ENCODE measurements at places on chromosomes 16 and 17.
A peak's percentile ranks its signal among the peaks of the same experiment; 100 is the strongest.

- no peak for DNase-seq
These were observed 77.2 kb downstream of the SHISA6 start for GRCh38 chr17:11318207-11318606.

DNA sequence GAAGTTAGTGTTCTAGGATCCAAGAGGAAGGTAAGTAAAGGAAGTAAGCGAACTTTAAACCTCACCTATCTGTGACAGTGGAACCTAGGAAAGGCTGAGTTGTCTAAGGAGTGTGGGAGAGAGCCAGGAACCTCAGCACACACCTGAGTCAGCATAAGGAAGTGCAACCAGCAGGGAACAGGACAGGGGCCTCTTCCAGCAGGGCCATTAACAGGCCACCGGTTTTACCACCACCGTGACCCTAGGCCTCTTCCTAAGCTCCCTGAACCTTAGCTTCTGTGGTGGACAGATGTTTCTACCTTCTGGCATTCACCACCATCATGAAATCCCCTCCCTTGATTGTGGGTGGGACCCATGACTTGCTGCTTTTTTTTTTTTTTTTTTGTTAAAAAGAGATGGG, 26.7 kb upstream of the GPATCH8 start:
- no peak for DNase-seq

- DNase-seq: no peak
These were observed 2.7 kb downstream of the WDR59 start for GRCh38 chr16:74982256-74982655.

DNA sequence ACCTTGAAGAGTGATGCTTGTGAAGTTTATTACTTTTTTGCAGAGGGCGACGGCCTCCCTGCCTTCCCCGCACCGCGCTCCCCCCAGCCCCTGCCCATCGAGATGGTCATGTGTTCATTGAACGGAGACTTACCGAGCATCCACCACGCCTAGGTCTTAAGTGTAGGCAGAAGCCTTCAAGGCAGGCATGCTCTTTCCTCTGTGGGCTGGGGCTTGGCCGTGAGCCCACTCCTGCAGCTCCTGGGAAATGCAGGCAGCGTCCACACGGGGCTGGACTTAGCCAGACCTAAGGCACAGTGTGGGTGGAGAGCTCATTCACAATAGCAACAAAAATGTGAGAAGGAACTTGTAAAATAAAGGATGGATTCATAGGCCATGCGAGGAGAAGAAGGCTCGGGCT, 19.2 kb downstream of the RNF213 start:
- DNase-seq: no peak

GRCh38 chr16:89484923-89485679, 5.3 kb downstream of the ANKRD11 start:
- peak; percentile 78 for DNase-seq

GRCh38 chr16:17307504-17307903, 163.3 kb downstream of the XYLT1 start:
- no peak for DNase-seq

DNA sequence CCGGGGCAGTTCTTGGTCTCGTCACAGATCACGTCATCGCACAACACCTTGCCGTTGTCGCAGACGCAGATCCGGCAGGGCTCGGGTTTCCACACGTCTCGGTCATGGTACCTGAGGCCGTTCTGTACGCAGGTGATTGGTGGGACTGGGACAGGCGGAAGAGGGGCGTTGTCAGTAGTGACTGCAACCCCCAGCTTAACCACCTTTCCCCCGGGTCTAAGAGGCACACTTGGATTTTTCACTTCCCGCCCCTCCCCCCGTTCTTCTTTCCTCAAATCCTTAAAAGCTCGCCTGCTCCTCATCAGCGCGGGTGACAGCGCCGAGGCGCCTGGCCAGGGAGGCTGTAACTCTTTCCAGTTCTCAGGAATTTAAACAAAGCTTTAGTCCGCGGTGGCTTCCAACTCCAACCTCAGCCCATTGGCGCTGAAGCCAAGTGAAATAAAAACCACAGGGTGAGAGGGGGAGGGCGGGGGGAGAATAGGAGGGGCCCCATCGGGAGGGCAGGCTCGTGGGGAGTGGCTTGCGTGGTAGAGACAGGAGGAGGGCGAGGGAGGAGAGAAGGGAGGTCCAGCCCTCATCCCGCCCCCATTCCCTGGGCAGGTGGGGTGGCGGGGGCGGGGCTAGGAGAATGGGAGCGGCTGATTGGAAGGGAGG, 1.5 kb downstream of the COL1A1 start:
- DNase-seq: peak; percentile 89

DNA sequence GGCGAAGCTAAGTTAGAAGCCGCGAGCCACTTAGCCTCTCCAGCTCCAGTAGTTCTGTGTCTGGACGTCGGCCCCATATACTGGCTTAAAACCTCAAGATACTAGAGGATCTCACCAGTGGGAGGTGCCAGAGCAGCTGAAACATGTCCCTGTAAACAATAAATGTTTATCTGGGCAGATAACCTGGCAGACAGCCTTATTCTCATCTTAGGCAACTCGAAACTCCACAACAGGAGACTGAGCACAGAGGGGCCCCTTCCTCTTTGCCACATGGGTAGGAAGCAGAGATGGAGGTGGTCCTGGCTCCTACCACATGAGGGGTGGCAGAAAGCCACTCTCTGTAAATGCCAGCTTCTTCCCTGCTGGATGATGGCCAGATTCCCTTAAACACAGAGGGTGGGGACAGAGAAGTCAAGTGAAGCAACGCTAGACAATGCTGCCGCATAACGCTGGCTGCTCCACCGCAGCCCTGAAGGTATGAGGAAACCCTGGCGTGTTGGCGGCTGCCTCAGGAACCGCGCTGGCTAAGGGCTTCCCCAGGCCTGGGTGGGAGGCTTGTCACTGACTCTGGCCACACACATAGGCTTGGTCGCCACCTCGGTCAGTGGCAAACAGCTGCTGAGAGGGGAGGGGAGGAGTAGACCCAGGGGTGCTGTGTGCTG, 67.9 kb downstream of the HIC1 start:
- no peak for DNase-seq

DNA sequence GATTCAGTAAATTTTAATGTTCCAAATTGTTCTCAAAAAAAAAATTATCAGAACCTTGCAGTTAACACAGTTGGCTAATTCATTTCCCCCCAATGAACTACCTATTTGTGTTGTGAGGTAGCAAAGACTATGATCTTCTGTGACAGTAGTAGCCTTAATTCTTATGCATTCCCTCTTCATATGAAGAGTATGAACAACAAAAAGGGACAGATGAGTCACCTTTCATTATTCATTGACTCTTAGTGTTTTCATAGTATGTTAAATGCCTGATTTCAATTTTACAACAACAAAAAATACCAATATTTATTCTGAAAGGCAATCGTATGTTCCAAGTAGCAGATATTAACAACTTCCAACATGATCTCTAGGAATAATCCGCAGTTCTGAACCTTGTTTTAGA, 3.6 kb upstream of the SLFN11 start:
- DNase-seq: no peak

- DNase-seq: no peak
These were observed 4.9 kb downstream of the HROB start for GRCh38 chr17:44146375-44147346.

DNA sequence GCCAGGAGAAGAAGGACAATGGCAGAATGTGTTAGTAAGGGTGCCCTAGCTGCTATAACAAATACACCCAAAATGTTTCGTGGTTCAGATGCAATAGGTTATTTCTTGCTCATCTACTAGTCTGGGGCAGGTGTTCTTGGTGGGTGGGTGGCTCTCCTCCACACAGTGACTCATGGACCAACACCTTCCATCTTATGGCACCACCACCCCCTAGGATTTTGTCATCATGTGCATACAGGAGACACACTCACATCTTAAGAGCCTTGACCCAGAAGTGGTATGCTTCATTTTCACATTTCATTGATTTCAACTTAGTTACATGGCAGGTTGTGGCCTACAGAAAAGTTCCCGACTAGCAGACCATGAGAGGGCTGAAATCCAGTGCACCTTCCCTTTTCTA, 114.7 kb downstream of the AMFR start:
- no peak for DNase-seq

GRCh38 chr17:27545562-27546229, 85.3 kb upstream of the LGALS9 start:
- DNase-seq: no peak

DNA sequence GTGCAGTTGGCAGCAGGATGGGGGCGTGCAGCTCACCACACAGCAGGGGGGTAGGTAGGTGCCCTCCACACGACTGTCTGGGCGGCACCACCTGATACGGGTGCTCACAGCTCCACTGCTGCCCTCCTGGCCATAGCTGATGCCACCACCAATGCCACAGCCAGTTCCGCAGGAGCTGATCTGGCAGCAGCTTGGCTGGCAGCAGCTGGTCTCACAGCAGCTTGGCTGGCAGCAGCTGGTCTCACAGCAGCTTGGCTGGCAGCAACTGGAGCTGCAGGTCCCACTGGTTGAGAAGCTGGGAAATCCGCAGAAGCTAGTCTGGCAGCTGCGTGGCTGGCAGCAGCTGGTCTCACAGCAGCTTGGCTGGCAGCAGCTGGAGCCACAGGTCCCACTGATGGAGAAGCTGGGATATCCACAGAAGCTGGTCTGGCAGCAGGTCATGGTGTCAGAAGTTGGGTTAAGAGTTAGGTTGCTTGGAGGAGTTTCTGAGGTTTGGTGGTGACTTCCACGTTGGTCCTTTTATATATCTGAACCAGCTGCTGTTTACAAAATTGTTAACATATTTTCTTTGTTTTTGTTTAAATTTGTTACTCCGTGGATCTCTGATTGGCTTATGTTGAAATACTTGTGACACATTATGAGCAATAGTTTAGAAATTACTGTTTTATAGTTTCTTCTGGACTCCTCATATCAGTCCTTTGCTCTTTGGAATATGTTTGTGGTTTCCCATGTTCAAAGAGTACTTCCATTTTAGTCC, at the start of gene KRTAP1-5:
Gene KRTAP1-5, minus strand, starts transcription at position 494 of the 757 bp plus-strand sequence. Its CDS starts 53 bp downstream, at position 441.
- no peak for DNase-seq

GRCh38 chr16:69078073-69078472, 27.4 kb upstream of the HAS3 start:
- DNase-seq: no peak

DNA sequence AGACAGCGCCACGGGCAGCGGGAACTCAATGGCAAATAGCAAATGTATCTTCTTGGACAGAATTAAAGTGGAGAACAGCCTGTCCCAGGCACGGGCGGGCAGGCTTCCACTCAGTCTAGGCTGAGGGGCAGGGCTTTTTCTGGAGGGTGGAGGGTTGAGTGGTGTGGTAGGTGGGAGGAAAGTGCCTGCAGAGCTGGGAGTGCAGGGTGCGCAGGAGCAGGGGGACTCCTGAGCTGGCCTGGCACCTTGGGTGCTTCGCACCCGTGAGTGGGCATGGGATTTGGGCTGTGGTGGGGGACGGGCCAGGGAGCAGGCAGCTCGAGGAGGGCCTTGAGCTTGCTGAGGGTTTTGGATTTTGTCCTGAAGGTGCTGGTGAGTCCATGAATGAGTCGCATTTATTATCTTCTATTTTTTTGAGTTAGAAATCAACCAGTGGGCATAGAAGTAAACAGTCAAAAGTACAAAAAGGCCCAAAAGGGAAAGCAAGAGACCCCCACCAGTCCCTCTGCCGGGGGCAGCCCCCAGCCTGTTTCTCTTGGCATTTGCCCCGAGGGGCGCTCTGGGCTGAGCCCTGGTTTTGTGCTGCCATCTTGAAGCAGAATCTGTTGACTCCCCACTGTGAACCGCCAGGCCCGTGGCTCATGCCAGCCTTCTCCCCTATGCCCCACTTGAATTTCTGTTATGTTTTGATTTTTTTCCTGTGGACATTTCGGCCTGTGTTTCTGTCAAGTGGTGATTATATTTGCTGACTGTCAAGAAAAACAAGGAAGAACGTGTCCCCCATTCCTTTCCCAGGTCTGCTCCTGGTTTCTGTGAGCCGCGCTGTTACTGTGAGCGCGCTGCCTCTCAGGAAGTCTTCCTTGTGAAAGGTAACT, 8.2 kb downstream of the ADORA2B start:
- no peak for DNase-seq

- peak; percentile 68 for DNase-seq
These were observed 60.1 kb upstream of the MED9 start for GRCh38 chr17:17416400-17417360.

DNA sequence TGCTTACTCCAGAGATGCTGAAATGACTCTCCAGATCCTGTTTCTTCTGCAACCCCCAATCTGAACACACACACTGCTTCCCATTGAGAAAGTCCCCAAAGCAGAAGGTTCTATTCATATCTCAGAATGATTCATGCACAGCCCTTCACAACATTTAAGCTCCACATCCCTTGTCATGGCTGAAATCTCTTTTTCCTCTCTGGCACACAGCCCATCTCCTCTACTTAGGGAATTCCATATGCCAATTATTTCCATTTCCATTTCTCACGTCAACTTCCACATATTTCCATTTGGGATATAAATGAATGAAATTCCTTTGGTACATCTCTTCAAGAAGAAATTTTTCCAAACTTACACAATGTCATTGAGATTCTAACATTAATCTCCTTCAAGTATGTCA, 119.6 kb downstream of the CDH11 start:
- DNase-seq: no peak

GRCh38 chr16:5615868-5616642, 518.5 kb upstream of the EEF2KMT start:
- DNase-seq: peak; percentile 78

DNA sequence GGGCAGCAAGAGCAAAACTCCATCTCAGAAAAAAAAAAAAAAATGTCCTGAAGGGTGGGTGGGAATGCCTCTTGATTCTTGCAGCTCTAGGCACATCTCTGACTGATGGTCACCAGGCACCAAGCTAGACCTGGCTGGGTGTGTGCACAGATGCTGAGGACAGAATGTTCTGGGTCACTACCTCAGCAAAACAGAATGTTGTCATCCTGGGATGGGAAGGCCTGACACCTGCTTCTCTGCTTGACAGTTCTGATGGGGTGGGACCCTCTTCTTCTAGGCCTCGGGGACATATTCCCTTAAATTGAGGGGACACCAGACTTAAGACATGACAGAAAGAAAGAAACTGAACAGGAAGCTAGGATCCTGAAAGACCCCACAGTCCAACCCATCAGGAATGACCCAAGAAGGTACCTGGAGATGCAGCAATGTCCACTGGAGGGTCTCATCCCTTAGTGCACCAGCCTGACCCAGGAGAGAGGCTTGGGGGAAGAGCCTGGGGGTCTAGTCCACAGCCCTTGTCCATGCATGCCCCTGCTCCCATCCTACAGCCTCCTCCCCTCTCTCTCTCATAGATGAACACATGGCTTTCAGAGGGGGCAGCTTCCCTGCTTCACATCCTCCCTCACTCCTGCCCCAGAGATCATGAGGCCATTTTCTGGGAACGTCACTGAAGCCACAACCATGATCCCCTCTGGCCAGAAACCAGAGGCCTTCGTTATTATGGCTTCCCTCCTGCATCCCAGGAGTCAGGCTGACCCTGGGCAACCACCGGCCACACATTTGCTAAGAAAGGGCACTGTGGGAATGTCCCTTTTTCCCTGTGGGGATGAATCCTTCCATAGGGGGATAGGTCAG, 3.8 kb upstream of the STAT5B start:
- DNase-seq: no peak

GRCh38 chr16:77435272-77435820, 512 bp upstream of the ADAMTS18 start:
- DNase-seq: no peak

DNA sequence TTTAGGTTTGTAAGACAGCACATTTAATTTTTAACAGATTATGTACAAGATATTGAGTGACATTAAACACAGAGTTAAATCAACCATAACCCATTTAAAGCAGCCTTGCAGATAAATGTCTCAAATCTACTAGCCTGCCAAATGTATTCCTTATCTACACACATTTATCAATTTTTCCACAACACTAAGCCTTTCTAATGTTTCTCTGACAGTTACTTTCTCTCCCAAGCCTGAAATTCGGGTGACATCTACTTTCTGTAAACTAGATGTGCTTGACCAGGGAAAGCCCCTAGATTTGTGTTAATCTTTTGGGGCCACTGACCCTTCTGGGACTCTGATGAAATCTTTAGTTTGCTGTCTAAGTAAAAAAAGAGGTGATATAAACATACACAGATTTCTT, 69.0 kb downstream of the CDH13 start:
- DNase-seq: no peak
